ENCODE measurements at places on chromosomes 4 and X.

GRCh38 chrX:14497184-14497666 is 32.1 kb upstream of the GLRA2 start:
- no peak for DNase-seq

GRCh38 chr4:79199743-79200142 is 126.1 kb downstream of the NAA11 start:
- DNase-seq, result no peak

DNA sequence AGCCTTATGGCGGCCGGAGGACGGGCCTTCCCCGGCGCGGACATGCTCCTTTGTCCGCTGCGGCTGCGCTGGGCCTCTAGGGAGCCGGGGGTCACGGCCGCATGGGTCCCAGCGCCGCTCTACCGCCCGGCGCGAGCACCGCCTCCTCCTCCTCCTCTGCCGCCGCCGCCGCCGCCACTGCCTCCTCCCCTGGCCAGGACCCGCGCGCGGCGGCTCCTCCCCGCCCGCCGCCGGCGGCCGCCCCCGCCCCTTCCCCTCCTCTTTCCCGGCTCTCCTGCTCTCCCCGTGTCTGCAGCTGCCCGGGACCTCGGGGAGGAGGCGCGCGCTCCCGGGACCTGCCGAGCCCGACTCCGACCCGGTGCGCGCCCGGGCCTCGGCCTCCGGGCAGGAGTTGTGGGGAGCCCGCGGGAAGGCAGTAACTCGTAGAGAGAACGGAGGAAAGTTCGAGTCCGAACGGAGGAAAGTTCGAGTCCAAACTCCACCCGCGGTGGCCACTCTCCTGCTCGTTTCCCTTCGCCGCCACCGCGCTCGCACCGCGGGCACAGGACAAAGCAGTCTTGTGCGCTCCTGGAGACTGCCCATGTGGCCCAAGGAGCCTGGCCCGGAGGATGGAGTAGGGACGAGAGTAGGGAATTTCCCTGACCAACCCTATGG is at the start of gene ADGRA3:
ADGRA3 (minus strand) TSS at position 179 of the 654 bp plus-strand sequence. CDS start 282 bp downstream, outside the sequence.
- DNase-seq, result peak; percentile 72

GRCh38 chrX:10157543-10157942 is 768 bp downstream of the CLCN4 start:
- DNase-seq, result no peak

DNA sequence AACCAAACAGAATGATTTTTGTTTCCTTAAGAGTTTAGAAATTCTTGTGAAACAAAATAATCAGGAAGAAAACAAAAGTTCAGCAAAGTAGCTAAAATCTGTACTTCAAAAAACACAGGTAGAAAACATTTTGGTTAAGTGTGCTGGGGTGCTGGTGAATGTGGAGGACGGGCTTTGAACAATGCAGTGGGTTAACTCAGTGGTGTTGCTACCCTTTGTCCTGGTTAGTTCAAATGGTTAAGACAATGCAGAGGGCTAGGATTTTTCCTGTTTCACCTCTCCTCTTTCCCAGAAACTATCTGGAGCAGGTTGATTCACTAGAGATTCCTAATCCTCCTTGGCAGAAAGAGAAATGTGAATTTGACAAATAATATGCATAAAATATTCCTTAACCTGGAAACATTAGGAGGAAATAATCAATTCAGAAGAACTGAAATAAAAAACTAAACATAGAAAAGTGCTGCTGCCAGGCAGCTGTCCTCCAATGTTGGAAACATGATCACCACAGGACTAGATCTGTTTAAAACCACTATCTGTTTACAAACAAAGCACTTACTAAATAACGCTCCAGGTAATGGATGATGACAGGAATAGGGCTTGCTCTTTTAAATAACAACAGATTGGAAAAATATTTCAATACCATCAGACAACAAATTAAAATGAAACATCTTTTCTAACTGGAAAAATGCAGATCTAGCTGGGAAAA is 148.9 kb downstream of the MAML3 start:
- DNase-seq, result no peak

DNA sequence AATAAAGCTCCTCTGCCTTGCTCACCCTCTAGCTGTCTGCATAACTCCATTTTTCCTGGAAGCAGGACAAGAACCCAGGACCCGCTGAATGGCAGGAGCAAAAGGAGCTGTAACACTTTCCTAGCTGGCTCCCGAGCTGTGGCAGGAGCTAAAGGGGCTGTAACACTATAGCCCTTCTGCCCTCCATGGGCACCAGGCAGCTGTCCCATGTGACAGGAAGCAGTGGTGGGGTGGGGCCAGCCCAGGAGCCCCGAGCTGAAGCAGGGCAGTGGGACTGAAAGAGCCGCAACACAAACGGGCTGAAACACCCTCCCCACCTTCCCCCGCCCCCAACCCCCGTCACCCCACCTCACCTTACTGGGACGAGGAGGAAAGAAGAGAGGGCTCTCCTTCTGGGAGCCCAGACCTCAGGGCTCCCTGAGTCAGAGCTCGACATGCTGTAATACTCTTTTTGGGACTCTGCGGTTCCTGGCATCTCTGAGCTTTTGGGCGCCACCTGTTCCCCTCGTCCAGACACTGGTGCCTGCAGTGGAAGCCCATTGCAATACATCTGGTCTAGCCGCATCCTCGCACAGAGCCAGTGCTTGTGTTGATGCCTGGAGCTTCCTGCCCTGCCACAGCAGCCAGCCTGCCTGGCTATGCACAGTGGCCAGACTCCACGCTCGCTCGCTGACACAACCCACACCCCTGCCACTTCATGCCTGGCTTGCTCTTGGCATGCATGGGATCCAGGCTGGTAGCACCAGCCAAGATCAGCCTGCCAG is 39.4 kb downstream of the PPM1K start:
- DNase-seq, result no peak

- DNase-seq, result no peak
Observed at GRCh38 chrX:139196890-139197289, 333.6 kb upstream of the F9 start.

GRCh38 chr4:57672846-57673433 is 562.8 kb upstream of the IGFBP7 start:
- no peak for DNase-seq

- DNase-seq, result no peak
Observed at GRCh38 chr4:8067945-8068896, 90.4 kb downstream of the ABLIM2 start.

- no peak for DNase-seq
Observed at GRCh38 chr4:122252584-122252983, 100.5 kb downstream of the BLTP1 start.

GRCh38 chr4:134043266-134043665 is 158.3 kb downstream of the PABPC4L start:
- DNase-seq, result no peak

DNA sequence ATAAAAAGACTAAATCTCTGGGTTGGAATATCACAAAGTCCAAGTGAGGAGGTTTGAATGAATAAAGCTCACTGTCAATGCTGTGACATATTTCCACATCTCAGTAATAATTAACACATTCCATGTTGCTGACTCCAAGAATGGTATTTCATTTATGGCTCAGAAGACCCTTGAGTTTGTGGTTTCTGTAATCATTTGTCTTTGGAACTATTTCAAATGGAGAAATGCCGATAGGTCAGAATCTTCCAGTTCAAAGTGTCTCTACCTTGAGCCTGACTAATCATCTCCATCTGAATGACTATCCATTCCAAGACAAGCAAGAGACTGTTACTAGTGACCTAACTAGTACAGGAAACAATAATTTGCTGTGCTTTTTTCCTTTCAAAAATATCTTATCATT is 24.2 kb upstream of the SLC2A9 start:
- peak; percentile 67 for DNase-seq

- DNase-seq, result peak; percentile 88
Observed at GRCh38 chr4:125187226-125188176, 127.3 kb upstream of the FAT4 start.

- no peak for DNase-seq
Observed at GRCh38 chr4:7620814-7621176, 186.1 kb upstream of the PSAPL1 start.

GRCh38 chrX:74259885-74260491 is 44.0 kb upstream of the ZCCHC13 start:
- no peak for DNase-seq

DNA sequence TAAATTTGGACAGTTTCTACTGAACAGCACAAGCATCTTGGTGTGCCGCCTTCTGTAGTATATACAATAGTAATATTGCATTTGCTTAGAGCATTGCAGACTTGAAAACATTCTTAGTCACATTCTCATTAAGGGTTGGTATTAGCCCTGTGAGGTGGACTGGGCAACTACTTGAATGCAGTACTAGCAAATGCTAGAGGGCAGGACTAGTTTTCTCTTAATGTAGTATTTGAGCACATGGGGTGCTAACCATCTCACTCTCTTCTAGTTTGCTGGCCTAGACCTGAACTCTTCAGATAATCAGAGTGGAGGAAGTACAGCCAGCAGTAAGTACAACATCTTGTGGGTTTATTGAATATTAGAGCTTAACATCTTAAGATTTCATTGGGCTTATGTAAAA is 3.2 kb downstream of the DDX3X start:
- peak; percentile 17 for DNase-seq

- peak; percentile 22 for DNase-seq
Observed at GRCh38 chr4:144820011-144820727, 174.2 kb downstream of the HHIP start.

- no peak for DNase-seq
Observed at GRCh38 chr4:16329125-16329796, 103.0 kb upstream of the TAPT1 start.

DNA sequence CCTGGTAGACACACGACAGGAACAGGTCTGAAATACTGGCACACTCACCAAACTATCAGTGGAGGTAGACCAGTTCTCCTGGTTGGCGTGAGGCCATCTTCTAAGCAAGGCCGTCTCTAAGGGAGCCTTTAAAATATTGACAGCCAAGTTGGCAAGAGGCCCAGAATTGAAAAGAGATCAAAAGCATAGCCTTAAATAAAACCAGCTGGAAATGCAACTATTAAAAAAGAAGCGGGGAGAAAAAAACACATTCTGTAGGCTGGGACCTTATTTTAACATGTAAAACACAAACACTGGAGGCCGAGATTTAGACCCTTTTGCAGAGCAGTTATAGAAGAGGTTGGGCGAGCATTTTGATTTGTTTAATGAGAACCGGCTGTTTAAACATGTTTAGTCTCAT is 233.0 kb upstream of the CLNK start:
- DNase-seq, result no peak

DNA sequence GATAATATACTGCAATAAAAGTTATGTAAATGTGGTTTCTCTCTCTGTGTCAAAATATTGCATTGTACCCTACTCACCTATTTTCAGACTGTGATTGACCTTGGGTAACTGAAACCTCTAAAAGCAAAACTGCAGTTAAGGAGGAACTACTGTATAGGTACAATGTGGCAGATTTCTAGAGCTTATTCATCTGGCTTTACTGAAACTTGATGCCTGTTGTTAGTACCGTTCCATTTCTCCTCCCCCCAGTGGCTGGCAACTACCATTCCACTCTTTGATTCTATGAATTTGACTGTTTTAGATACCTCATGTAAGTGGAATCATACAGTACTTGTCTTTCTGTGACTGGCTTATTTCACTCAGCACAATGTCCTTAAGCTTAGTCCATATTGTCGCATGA is 61.9 kb downstream of the HOPX start:
- peak; percentile 8 for DNase-seq

DNA sequence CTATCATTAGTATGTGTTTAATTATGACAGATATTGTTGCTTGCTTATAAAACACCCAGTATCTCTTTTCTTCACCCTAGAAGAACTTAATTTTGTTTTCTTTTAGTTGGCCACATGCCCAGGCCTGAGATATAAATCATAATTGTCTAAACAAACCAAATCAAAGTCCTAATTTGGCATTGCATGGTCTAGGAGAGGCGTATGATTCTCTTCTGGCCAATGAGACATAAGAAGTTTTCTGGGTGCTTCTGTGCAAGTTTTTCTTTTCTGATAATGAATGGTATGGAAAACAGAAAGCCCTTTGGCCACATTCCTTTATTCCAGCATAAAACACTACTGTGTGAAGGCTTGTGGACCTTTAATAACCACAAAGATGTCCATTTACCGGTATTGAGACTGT is 192.9 kb upstream of the CTSO start:
- no peak for DNase-seq

DNA sequence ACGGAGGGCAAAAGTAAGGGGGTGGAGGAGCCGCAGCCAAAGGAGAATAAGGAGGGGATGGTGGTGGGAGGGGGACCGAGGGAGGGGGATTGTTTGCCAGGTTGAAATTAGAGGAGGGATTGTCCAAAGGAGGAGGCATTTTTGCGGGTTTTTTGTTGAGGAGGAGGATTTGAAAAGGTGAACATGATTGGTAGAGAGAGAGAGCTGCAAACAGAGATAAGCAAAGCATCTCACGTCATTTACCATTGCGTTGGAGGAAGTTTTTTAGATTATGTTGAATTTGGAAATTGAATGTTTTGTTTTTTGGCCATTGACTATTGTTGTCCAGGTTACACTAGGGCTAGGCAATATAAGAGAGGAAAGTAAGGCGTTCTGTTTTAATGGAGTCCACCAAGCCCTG is 54.5 kb upstream of the ABCB7 start:
- no peak for DNase-seq

GRCh38 chr4:98027827-98028226 is 115.4 kb downstream of the STPG2 start:
- DNase-seq, result peak; percentile 72

GRCh38 chrX:9378980-9379696 is 85.7 kb upstream of the TBL1X start:
- DNase-seq, result peak; percentile 29

GRCh38 chr4:41399231-41399630 is 138.7 kb upstream of the LIMCH1 start:
- no peak for DNase-seq

DNA sequence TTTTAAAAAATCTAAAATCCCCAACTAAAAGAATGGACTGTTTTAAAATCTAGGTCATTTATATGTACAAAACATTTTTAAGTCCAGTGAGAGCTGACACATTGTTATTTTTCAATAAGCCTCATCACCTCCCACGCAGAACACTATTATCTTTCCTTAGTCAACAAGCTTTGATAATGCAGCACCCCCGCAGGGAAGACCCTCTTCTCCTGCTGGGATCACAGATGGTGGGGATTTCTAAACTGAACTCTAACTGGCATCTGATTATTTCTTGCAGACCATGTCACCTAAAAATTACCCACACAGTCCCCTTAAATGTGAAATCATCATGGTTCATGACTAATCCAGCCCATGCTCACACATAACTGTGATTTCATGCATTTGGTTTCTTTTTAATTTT is 11.6 kb downstream of the SYTL4 start:
- DNase-seq, result no peak

GRCh38 chr4:10180927-10181744 is 64.5 kb upstream of the WDR1 start:
- DNase-seq, result peak; percentile 47

DNA sequence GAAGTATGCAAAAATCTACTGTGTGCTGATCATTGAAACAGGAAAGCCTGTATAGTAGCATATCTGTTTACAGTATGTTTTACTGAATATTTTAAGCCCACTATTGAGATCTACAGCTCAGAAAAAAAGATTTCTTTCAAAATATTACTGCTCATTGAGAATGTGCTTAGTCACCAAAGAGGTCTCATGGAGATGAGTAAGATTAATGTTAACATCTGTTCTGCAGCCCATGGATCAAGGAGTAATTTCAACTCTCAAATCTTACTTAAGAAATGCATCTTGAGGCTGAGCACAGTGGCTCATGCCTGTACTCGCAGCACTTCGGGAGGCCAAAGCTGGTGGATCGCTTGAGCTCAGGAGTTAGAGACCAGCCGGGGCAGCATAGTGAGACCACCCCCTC is 3.3 kb downstream of the RNF4 start:
- DNase-seq, result peak; percentile 30

- DNase-seq, result no peak
Observed at GRCh38 chrX:136205882-136206380, 45.3 kb downstream of the MAP7D3 start.

Measured in mammary epithelial cell (primary cell).